ENCODE measurements at places on chromosomes 5 and 9.

- no peak for DNase-seq
These were observed 20.2 kb upstream of the PCDHB1 start for GRCh38 chr5:141031006-141031405.

- DNase-seq = no peak
These were observed 16.2 kb upstream of the ITGA1 start for GRCh38 chr5:52771343-52772039.

DNA sequence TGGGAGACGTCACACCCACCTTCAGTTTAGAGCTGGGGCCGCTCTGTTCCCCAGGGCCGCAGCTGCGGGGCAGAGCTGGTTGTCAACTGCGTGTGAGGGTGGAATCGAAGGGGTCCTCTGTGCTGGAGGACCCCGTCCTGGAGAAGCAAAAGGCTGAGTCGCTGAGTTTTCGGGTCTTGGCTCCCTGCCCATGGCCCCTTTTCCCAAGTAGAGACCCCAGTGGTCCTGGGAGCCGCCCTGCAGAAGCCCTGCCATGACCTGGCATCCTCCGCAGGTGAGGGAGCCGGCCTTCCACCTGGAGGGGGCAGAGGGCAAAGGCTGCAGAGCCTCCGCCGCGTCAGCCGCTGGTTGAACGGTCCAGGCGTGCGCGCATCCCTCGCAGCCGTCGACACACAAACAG is 90.4 kb upstream of the COL5A1 start:
- DNase-seq = no peak

- no peak for DNase-seq
These were observed 446 bp downstream of the NXNL2 start for GRCh38 chr9:88535226-88536022.

DNA sequence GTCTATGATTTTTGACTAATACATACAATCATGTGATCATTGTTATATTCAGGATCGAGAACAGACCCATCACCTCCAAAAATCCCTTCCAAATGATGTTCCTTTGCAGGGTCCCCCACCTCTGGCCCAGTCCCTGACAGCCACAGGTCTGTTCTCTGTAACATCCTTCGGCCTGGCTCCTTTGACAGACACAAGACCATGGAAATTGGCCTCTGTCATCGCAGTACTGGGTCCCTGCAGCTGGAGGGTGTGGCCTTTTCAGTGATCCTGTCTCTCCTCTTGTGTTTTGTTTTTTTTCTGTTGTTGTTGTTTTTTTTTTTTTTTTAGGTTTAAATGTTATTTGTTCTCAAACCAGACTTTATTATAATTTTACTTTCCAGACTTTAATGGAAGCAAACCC is 27.4 kb upstream of the ANKRD33B start:
- no peak for DNase-seq

- no peak for DNase-seq
These were observed 16.1 kb downstream of the EQTN start for GRCh38 chr9:27280860-27281259.

GRCh38 chr5:28014779-28015178 is 976.4 kb upstream of the CDH9 start:
- DNase-seq = peak; percentile 2

DNA sequence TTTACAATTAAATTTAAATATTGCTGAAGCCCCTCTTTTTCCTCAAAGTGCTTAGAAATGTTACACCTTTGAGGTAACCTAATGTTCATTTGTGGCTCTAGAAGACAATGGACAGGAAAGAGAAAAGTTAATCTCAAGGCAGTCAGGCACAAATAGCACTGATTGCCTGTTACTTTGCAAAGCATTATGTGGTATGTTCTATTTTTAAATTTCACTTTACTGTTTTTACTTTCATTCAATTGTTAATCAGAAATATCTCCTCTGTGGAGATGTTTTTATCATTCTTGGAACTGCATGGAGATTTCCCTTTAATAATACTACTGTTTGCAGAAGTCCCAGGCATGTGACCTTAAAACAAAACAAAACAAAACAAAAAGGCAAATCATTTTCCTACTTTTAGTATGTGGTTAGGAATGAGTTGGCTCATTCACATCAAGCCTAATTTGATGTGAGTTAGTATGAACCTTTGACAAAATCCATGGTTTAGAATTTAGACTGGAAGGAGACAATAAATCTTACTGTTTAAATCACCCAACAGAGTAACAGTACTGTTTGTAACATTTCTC is 67.5 kb downstream of the CWC27 start:
- DNase-seq = no peak

- no peak for DNase-seq
These were observed 73.2 kb upstream of the FAM120A start for GRCh38 chr9:93378276-93378675.

DNA sequence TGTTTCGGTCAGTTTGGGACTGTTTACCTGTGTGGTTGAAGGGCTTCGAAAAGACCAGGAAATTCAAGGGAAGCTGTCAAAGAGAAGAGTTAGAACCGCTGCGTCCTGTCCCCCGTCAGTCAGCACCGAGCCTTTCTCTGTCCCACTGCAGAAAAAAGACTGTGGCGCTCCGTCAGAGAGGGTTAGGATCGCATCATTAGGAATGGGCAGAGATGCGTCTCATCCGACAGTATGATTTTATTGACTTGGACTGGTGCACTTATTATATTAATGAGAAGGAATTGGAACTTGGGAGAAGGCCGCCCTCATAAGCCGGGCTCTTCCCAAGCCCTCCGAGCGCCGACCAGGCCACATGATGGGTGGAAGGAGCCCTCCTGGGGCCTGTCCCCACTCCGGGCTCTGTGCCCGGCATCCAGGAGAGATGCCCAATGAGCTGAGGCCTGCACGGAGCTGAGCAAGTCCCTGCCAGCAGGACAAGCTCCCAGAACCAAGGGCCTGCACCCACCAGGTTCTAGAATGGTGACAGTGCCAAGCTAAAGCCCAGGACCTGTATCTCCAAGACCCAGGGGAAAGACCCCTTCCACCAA is 71.5 kb downstream of the NEK6 start:
- no peak for DNase-seq

Measured in Kasumi-1 (cell line).